ENCODE measurements at places on chromosomes 2 and 18.

- DNase-seq: no peak
Measured at GRCh38 chr2:233519787-233520611, 46.6 kb downstream of the USP40 start.

- no peak for DNase-seq
Measured at GRCh38 chr2:120545521-120546047, 190.1 kb upstream of the GLI2 start.

- no peak for DNase-seq
Measured at GRCh38 chr18:55003695-55004094, 44.4 kb upstream of the CCDC68 start.

DNA sequence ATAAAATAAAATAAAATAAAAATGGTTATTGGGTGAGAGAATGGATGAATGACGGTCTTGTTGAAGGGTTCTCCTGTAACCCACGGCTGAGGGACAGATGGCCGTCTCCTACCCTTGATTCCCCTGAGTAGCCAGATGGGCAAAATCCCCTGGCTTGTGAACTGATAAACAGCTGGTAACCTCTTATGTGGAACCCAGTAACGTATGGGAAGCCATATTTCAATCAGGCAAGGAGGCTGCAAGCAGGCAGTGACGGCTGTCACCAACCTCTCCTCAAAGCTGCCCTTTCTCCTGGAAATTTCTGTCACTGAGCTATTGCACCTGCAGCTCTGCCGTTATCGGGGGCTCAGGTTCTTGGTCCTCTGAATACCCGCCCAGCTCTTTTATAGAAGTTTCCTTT is 165.3 kb upstream of the SMAD2 start:
- no peak for DNase-seq

- DNase-seq: no peak
Measured at GRCh38 chr2:105338020-105338385, 663 bp downstream of the C2orf49 start.

DNA sequence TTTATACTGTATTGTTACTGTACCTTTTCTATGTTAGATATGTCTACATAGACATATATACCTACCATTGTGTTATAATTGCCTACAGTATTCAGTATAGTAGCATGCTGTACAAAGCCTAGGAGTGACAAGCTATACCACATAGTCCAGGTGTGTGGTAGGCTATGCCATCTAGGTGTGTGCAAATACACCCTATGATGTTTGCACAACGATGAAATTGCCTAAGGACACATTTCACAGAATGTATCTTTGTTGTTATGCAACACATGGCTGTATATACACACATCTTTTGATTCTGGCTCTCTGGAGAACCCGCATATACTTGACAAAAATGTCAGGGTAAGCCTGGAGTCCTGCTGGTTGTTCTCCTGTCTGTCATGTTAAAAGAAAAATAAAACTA is 85.1 kb downstream of the BCL2L11 start:
- DNase-seq: no peak

GRCh38 chr2:85708641-85709040 is 14.5 kb downstream of the GNLY start:
- no peak for DNase-seq

DNA sequence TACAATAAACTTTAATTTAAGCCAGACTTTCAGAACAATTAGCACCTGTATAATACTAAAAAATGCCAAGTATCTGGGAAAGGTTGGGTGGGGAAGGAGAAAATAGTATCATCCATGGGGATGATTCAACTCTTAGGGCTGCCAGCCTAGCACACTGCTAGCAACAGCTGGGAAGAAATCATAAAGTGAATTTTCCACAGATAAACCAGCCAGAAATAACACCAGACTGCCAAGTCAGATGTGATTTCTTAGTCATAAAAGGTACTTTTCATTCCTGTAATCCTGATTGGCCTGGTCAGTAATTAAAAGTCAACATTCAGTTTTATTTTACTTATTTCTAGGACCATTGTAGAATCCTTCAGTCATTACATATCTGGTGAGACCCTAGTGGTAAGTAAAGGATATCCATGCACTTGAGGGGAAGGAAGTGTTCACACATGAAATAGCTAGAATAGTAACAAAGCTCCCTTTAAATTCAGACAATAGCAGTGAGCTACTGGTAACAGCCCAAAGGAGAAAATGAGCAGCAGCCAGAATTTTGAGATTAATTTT is 59.4 kb downstream of the LIMS1 start:
- DNase-seq: no peak

DNA sequence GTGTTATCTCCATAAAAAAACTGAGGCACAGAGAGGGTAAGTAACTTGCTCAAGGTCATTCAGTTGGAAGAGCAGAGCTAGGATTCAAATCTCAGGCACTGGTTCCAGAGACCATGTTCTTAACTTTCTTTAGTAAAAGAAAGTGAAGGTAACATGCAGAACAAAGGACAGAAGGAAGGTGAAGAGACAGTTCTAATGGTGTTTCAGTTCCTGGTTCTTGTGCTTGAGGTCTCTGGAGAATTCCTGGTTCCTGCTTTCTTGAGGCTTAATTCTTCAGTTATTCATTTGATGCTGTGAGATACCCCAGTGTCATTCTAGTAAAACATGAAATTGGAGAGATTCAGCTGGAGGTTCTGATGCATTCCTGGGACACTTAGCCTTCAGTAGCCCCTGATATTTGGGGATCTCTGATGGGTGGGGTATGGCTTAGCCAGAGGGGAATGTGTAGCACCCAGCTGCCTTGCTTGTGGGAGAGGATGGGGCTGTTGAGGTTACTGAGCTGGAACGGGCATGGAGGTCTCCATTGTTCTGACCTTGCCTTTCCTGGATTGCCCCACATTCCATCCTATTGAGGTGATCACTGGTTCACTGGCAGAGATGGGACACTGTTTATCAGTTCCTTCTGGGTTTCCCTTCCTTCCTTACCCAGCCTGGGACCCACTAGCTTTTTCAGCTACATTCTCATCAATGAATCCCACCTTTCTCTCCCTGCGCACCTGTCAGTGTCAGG is 46.8 kb downstream of the SEMA4F start:
- DNase-seq: no peak

DNA sequence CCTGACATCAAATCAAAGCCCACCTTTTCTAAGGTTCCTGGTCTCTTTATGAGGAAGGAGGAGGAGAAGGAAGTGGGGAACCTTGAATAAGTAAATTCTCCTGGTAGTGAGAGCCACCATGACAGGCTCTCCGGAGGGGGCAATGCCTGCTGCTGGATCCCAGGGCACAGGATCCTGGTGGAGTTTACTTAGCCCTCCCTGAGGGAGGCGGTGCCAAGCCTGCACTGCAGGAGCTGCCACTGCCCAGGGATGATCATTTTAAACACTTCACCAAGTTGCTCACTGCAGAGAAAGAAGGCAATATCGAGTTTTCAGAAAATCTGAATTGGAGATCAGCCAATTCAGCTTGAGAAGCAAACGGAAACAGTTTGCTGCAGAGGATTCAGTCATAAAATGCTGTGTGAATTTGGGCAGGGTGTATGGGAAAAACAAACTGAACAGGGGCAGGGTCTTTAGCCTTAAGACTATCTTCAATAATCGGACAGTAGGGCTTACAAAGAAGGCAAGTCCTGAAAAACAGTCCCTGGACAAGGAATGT is 200.7 kb downstream of the RAD51AP2 start:
- no peak for DNase-seq

GRCh38 chr18:27040796-27041195 is 144.3 kb downstream of the CHST9 start:
- no peak for DNase-seq

- no peak for DNase-seq
Measured at GRCh38 chr2:129024796-129025195, 706.1 kb upstream of the HS6ST1 start.

GRCh38 chr18:34529358-34530335 is 180.5 kb upstream of the DTNA start:
- no peak for DNase-seq

GRCh38 chr18:292271-292670 is 24.4 kb upstream of the THOC1 start:
- DNase-seq: no peak

GRCh38 chr2:10500601-10501361 is 52.7 kb upstream of the ODC1 start:
- DNase-seq: no peak

DNA sequence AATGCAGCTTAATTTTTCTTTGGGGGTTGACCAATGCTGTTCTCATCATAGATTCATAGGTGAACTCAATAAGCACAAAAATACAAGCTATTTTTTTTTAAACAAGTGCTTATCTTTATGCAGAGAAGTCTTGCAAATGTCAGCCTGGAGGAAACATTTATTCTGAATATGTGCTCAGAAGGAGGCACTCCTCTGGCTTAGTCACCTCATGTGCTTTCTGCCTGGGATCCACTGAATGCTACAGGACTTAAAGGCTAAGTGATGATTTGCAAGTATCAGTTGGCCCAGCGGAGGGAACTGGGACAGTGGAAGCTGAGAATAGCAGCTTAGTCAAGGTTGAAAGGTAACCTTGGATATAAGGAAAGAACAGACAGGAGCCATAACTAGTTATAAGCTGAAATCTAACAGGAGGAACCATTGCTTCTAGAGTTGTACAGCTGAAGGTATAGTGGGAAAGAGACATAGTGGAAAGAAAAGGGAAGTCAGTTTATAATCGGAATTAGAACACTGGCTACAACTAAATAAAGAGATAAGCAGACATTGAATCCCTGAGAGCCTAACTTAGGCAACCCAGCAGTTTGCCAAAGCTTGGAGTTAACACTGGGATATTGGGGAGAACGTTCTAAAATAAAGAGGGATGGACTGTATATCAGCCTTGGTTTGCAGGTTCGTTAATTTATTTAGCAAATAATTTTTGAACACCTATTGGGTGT is 488.7 kb downstream of the SUCLG1 start:
- DNase-seq: no peak

GRCh38 chr2:29134933-29135332 is 19.7 kb downstream of the CLIP4 start:
- no peak for DNase-seq

GRCh38 chr2:77578354-77578753 is 56.2 kb upstream of the LRRTM4 start:
- no peak for DNase-seq

Measured in effector CD4-positive, alpha-beta T cell (primary cell).